ENCODE measurements at places on chromosomes 7 and 10.

DNA sequence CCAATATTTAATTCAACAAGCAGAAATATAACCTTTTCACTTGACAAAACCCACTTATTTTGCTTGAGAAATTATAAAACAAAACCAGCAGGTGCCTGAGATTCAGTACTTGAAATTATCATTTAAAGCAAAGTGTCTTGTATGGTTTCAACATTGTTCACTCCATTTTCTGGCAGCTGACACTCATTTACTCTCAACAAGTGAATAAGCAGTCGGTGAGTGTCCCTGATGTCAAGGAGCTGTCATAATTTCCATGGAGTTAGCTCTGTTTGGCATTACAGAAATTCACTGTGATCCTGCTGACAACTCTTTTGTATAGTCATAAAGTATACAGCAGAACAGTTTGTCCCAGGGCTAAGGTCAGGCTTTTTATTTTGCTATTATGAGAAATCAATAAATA is 490.0 kb downstream of the CNTNAP2 start:
- no peak for DNase-seq

- DNase-seq, result no peak
Measured at GRCh38 chr7:129607471-129608120, 3.9 kb upstream of the NRF1 start.

- DNase-seq, result no peak
Measured at GRCh38 chr7:50954245-50954644, 171.5 kb upstream of the GRB10 start.

- DNase-seq, result no peak
Measured at GRCh38 chr10:98115031-98115787, 19.2 kb upstream of the R3HCC1L start.

- peak; percentile 67 for DNase-seq
Measured at GRCh38 chr7:155741805-155742204, 70.5 kb downstream of the SHH start.
